Activated T-cell treated with anti-CD3 and anti-CD28 coated beads, Interleukin-2, amount 50 U/mL, for 24 hours (primary cell): ENCODE measurements at places on chromosomes 16 and 17.

- H3K4me1 ChIP-seq, result peaks cover 21% of the 10 kb centered on the region
- H3K36me3 ChIP-seq, result no peaks in the 10 kb centered on the region
- peaks cover 86% of the 10 kb centered on the region for H3K27me3 ChIP-seq
- H3K27ac ChIP-seq, result no peak overlapping the region
These were observed 641 bp upstream of the CBX2 start for GRCh38 chr17:79777120-79777893.

DNA sequence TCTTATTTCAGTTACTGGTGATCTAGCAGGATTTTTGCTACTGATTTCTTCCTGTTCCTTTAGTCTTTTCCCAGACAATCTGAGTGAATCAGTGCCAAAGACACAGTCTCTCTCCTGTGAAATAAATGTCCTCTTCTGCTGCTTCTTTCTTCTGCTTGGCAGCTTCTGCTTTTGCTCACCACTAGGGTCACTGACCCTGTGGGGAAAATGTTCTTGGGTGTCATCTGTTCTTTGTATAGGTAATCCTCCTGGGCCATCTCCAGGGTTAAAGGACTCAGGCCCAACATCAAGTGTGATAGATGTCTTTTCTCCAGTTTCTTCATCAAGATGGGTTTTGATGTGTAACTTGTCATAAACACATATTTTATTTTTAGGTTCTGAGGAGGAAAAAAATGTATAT is 5.2 kb downstream of the PALB2 start:
- no peak overlapping the region for H3K4me3 ChIP-seq
- H3K27ac ChIP-seq, result peak overlapping the region; percentile 16

DNA sequence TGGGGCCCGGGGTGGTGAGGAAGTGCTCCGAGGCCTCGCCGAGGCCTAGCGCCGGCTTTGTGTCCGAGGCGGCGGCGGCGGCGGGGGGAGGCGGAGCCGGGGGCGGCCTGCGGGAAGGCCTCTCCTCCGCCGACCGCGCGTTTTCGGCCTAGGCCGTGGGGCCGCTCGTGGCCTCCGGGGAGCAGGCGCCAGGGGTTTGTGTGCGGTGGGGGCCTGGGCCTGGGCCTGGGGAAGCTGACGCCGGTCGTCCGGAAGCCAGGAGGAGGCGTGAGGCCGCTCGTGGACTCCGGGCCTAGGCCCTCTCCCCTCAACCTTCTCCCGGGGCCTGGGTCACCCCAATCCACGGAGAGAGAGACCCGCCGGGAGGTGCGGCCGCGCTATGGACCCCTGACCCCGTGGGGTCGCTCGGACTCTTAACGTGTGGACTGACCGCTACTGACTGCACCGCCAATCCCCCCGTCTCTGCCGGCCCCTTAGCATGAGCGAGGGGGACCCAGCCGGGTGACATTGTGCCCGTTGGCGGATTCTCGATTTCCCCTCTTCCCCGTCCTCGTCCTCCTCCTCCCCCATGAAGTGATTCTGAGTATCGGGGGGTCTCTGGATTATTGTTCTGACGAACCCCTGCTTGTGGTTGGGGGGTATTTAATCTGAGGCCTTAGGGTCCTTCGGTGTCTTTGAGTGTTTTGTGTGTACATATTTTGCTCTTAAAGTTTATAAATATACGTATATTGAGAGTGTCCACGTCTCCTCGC is 660 bp downstream of the RBBP6 start:
- H3K27ac ChIP-seq, result peak overlapping the region; percentile 100
- no peaks in the 10 kb centered on the region for H3K27me3 ChIP-seq
- H3K36me3 ChIP-seq, result peaks cover 53% of the 10 kb centered on the region
- peaks cover 43% of the 10 kb centered on the region for H3K4me1 ChIP-seq
- DNase-seq, result no peak
- H3K4me3 ChIP-seq, result peak overlapping the region; percentile 100

DNA sequence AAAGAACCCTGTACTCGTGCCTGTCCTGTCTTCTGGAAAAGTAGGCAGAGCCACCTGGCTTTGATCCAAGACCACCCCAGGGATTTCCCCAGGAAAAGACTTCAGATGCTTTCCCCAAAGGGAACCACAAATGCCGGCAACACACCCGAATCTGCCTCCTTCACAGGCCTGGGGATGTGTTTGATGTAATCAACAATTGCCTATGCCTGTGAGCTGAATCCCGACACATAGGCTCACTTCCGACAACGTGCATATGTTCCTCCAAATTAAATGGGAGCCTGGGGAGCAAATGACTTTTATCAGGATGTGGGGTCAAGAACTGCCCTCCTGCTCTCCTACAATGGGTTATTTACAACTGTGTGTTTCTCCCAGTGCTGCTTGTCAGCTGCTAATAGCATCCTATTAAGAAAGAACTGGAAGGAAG is 535.2 kb upstream of the CDH11 start:
- no peaks in the 10 kb centered on the region for H3K4me1 ChIP-seq
- H3K4me3 ChIP-seq, result no peak overlapping the region

DNA sequence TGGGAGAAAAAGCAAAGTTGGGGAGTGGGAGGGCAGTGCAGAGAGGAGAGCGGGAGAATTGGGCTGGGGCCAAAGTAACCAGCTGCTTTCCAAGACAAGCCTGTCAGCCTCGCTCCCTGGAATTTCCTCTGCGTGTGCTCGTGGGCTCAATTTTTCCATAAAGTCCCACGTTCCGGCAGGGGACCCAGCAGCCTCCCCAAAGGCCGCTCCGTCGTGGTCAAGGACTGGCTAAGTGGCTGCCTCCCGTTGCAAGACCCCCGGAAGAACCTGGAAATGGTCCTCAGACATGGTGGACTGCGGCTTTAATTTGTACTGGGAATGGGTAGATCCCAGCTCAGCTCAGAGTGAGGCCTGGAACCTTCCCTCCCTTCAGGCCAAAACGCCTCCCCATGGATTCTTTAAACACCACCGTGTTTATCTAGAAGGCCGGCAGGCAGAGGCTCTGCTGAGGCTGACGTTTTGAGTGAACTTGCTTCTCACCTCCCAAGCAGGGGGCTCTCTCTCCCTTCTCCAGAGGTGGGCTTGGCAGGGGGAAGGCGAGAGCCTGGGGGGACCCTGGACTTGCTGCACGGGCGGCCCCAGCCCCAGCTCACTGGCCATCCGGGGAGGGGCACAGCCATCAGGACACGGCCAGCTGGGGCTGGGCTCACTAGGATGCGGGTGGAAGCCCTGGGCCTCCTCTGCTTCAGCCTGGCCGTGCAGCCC is 190.0 kb downstream of the C16orf95 start:
- H3K4me1 ChIP-seq, result no peaks in the 10 kb centered on the region
- no peaks in the 10 kb centered on the region for H3K36me3 ChIP-seq
- H3K27ac ChIP-seq, result no peak overlapping the region
- H3K4me3 ChIP-seq, result no peak overlapping the region

DNA sequence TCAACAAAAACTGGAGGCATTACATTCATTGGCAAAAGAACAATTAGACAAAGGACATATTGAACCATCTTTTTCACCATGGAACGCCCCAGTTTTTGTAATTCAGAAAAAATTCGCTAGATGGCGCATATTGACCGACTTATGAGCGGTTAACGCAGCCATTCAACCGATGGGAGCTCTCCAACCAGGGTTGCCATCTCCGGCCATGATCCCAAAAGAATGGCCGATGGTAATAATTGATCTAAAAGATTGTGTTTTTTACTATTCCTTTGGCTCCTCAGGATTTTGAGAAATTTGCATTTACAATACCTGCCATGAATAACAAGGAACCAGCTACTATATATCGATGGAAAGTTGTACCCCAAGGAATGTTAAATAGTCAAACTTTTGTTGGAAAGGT is 21.4 kb downstream of the ALOX15B start:
- H3K4me1 ChIP-seq, result peaks cover 21% of the 10 kb centered on the region
- no peak overlapping the region for H3K4me3 ChIP-seq
- H3K27ac ChIP-seq, result no peak overlapping the region
- no peaks in the 10 kb centered on the region for H3K36me3 ChIP-seq
- peaks cover 87% of the 10 kb centered on the region for H3K27me3 ChIP-seq
